ENCODE measurements at places on chromosomes 3 and 15. TPM values are rescaled to one million over a fixed set of nuclear protein-coding genes. Genes with fewer than 3 reads are reported as not detected.

Gene CHCHD4
- total RNA-seq: 12.0 TPM

Gene SLC9C1
- not detected for total RNA-seq

Gene ZNF502
- 4.1 TPM for total RNA-seq

Gene ISLR2
- total RNA-seq: 4.0 TPM

- DNase-seq: no peak
Observed at GRCh38 chr15:29331071-29331470, 61.4 kb upstream of the NSMCE3 start.

- DNase-seq: no peak
Observed at GRCh38 chr3:74420538-74421124, 193.8 kb downstream of the CNTN3 start.

- no peak for DNase-seq
Observed at GRCh38 chr3:195201295-195201694, 69.7 kb downstream of the XXYLT1 start.

GRCh38 chr3:124352149-124352539 is 360.2 kb upstream of the ROPN1 start:
- no peak for DNase-seq

- no peak for DNase-seq
Observed at GRCh38 chr3:193742628-193743027, 149.6 kb downstream of the OPA1 start.

GRCh38 chr3:127427156-127427555 is 139.3 kb upstream of the PRR20G start:
- no peak for DNase-seq

- DNase-seq: no peak
Observed at GRCh38 chr3:100438623-100438974, 37.3 kb downstream of the LNP1 start.

Measured in upper lobe of right lung (tissue), 1 donor.